ENCODE measurements at places on chromosomes 16 and 17. TPM values are rescaled to one million over a fixed set of nuclear protein-coding genes. Genes with fewer than 3 reads are reported as not detected.
A peak's percentile ranks its signal among the peaks of the same experiment; 100 is the strongest.

- no peak for DNase-seq
Observed at GRCh38 chr17:80999536-81000333, 8.1 kb downstream of the CHMP6 start.

- no peak for DNase-seq
Observed at GRCh38 chr16:50146479-50147435, 6.3 kb upstream of the TENT4B start.

DNA sequence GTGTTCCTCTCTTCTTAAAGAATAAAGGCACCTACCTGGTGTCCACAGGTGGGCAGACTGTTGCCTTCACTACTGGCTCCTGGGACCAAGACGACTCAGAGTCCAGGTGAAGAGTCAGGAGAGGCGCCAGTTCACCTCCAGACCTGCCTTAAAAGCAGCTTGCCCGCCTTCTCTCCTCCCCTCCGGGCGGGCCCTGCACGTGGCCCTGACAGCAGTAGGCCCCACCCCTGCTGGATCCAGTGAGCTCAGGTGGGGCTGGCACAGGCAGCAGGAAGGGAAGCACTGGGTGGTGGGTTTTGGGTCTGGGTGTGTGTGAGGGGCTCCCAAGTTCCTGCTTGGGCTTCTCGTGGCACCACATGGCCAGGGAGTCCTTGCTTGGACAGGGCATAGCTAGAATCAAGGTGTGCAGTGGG is at the start of gene TNS4:
Gene TNS4 (minus strand): TSS at position 125 of the 413 bp plus-strand sequence. CDS start 5,198 bp downstream, outside the sequence.
- DNase-seq, result no peak

- no peak for DNase-seq
Observed at GRCh38 chr17:9809409-9809808, 12.5 kb downstream of the GSG1L2 start.

DNA sequence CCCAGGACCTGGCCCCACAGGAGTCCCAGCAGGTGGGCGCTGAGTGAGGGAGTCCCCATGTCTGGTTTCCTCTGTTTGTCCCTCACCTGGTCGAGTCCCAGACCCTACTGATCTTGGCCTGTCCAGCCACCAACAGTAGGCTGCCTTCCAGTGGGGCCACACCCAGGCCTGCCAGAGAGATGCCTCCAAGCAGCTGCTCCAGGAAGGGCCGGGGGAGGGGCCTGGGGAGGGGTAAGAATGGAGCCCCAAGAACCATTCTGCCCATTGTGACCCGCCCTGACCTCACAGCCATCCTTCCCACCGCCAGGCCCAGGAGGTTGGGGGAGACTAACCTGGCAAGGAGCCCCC is 736 bp downstream of the SPATA20 start:
- no peak for DNase-seq

- DNase-seq, result no peak
Observed at GRCh38 chr17:50352072-50352692, 6.3 kb downstream of the XYLT2 start.

DNA sequence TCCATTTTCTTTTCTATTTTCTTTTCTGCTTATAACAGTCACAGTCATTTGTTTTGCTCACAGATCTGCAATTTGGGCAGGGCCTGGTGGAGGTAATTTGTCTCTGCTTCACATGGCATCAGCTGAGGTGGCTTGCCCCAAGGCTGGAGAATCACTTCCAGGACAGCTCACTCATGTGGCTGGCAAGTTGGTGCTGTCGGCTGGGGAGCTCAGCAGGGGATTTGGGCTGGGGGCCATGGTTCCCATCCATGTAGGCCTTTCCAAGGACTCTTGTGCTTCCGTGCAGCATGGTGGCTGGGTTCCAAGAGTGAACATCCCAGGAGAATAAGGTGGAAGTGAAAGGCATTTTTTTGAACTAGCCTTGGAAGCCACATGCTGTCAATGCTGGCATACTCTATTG is 85.7 kb downstream of the MGAT5B start:
- DNase-seq, result no peak

GRCh38 chr16:27779641-27780164 is 229.8 kb downstream of the KATNIP start:
- DNase-seq, result no peak

DNA sequence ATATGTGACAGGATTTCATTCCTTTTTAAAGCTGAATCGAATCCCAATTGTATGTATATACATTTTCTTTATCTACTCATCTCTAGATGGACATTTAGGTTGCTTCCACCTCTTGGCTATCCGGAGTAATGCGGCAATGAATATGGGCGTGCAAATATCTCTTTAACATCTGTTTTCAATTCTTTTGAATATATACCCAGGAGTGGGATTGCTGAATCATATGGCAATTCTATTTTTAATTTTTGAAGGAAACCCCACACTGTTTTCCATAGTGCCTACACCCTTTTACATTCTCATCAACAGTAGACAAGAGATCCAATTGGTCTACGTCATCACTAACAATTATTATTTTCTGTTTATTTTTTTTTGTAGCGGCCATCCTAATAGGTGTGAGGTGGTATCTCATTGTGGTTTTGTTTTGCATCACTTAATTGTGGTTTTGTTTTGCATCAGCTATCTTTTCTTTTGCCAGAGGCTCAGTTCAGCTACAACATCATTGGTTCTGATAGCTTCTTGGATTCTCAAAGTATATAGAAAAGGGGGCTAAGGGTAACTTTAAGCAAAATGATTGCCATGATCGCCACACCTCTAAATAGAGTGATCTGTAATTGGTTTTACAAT is 25.6 kb upstream of the MAP2K6 start:
- DNase-seq, result no peak

GRCh38 chr16:54942353-54942943 is 11.8 kb downstream of the IRX5 start:
- DNase-seq, result no peak

- no peak for DNase-seq
Observed at GRCh38 chr16:1708083-1708767, 2.2 kb downstream of the MAPK8IP3 start.

DNA sequence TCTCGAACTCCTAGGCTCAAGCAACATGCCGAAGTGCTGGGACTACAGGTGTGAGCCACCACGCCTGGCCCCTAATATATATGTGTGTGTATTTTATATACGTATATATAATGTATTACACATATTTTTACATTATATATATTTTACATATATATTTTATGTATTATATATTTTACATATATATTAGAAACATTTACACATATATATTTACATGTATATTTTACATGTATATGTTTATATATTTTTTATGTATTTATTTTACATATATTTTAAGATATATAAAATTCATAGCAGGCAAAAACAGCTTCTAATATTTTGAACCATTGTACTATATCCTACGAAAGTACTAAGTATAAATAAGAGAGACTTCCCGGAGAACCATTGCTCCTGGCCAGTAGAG is 455.1 kb downstream of the XYLT1 start:
- no peak for DNase-seq

GRCh38 chr16:50274326-50275097 is 8.2 kb downstream of the ADCY7 start:
- DNase-seq, result no peak

- DNase-seq, result no peak
Observed at GRCh38 chr17:32719689-32720088, 157.2 kb downstream of the MYO1D start.

GRCh38 chr16:54503011-54503855 is 216.6 kb upstream of the IRX3 start:
- no peak for DNase-seq

- DNase-seq, result peak; percentile 91
Observed at GRCh38 chr17:21286066-21286770, 1.7 kb downstream of the MAP2K3 start.

GRCh38 chr16:55574811-55575210 is 8.3 kb downstream of the CAPNS2 start:
- DNase-seq, result no peak

DNA sequence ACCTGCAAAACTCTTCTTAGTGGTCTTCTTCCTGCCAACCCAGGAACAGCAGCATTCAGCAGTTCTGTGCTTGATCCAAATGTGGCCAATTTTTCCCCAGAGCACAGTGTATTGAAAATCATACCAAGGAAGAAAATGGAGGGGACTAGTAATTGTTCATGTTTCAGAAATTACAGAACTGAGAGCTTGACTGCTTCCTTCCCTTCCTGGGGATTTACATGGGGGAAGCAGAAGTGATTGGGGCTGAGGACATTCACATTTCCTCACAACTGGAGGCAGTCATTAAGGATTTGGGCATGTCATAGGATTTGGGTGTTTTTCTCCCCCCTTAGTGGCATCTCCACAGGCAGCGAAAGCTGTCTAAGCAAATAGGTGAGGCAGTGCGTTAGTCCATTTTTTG is 19.7 kb downstream of the CIITA start:
- no peak for DNase-seq

SEZ6L2 gene
- 0.55 TPM for total RNA-seq

SECTM1 gene
- 3.0 TPM for total RNA-seq

CNGB1 gene
- total RNA-seq, result not detected

RGS9 gene
- total RNA-seq, result 3.0 TPM

TTC19 gene
- 23.6 TPM for total RNA-seq

ALOX15 gene
- total RNA-seq, result 0.70 TPM

All from left lobe of liver (tissue), 2 donors.